Heart right ventricle (tissue), 16 donors: ENCODE measurements at places on chromosomes 12 and 14. TPM values are rescaled to one million over a fixed set of nuclear protein-coding genes. Genes with fewer than 3 reads are reported as not detected.

GRCh38 chr14:105212541-105213300 lies 31.6 kb upstream of the NUDT14 start:
- no peak overlapping the region for H3K4me3 ChIP-seq
- no peak for DNase-seq
- no peaks in the 10 kb centered on the region for H3K27me3 ChIP-seq
- no peaks in the 10 kb centered on the region for H3K36me3 ChIP-seq
- H3K27ac ChIP-seq, result no peak overlapping the region

DNA sequence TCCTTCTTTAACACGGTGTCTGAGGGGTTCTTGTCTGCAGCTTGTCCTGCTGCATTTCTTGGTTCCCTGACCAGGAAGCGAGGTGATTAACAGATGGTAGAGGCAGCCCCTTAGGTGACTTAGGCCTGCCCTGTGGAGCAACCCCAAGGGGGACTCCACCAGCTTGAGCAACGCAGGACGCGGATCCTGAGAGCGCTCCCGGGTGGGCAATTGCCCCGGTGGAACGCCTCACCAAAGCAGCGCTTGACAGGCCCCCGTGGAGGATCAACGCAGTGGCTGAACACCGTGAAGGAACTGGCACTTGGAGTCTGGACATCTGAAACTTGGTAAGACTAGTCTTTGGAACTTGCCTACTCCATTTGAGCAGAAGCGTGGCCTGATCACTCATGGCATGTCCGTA lies 272.9 kb upstream of the ATXN7L3B start:
- no peak overlapping the region for H3K4me3 ChIP-seq
- no peaks in the 10 kb centered on the region for H3K4me1 ChIP-seq
- no peak for DNase-seq
- H3K27ac ChIP-seq, result no peak overlapping the region

DNA sequence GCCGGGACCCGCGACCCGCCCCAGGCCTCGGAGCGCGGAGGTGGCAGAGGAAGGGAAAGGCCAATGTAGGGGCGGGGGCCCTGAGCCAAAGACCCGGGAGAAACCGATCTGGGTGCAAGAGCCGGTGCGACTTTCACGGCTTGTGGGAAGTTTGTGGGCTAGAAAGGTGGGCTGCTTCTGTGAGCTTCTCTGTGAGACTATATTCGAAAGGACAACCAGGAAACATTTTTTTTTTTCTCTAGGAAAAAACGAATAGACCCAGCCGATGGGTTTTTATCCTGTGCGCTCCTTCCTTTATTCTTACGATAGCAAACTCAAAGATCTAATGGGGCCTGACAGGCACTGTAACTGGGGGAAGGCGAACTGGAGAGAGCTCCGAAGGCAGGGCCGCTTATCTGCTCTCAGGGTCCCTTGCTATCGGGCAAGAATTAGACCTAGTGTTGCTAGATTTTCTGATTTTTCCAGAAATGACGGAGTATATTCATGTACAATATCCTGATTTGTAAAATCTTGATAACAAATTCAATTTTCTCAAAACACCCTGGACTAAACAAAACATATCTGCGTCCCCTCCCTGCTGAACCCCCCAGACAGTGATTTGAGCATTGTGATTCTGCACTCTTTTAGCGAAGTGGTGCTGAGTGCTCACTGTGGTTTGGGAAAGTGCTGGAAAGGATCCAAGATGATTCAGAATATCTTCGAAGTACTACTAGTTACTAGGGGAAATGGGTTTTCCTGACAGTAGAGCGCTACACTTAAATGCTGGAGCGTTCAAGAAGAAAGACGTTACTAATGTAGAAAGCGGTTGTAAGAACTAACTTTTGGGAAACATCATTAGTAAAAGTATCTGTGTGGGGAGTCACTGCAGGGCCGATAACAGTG lies 563 bp upstream of the STXBP6 start:
- no peaks in the 10 kb centered on the region for H3K36me3 ChIP-seq
- no peak for DNase-seq
- peak overlapping the region; percentile 89 for H3K27ac ChIP-seq
- H3K4me3 ChIP-seq, result peak overlapping the region; percentile 79
- no peaks in the 10 kb centered on the region for H3K27me3 ChIP-seq

DNA sequence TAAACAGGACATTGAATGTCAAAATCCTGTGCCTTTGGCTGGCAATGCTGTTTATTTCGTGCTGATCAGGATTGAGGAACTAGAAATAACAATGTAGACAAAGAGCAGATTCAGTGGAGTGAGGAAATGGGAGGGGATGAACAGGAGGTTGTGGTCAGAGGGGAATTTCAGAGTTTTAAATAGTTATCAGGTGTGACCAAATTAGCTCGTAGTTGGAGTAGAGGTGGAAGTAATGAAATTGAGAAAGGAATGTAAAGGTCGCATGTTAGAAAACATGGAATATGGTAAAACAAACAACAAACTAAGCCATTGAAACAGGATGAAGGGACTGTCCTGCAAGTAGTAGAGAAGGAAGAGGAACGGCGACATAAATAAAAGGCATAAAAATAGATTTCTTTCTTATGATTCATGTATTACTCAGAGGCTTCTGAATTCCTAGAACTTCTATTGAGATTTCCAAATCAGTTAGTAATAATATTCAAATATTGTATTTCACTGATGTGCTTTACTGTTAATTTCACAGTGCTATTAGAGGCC lies 9.5 kb upstream of the SAV1 start:
- peak overlapping the region; percentile 69 for H3K27ac ChIP-seq
- H3K4me1 ChIP-seq, result peaks cover 28% of the 10 kb centered on the region
- H3K27me3 ChIP-seq, result no peaks in the 10 kb centered on the region
- H3K4me3 ChIP-seq, result no peak overlapping the region

DNA sequence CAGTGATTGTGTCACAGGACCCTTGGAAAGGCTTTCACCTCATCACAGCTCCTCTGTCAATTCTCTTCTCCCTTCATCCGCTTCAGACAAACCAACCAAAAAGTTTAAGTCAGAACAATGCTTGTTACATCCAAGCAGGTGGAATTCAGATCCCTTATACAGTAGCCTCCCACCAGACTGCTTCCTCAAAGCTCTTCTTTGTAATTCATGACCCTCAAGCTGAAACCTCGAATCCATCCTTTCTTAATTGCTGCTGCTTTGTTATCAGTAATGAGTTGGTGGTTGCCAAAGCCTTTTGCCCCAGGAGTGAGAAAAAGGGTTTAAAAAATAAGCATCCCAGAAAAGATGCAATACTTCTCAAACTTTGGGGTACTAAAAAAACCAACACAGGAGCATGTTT lies 9.5 kb downstream of the BEST3 start:
- no peak overlapping the region for H3K27ac ChIP-seq
- DNase-seq, result no peak
- H3K27me3 ChIP-seq, result no peaks in the 10 kb centered on the region
- no peak overlapping the region for H3K4me3 ChIP-seq
- no peaks in the 10 kb centered on the region for H3K36me3 ChIP-seq
- H3K4me1 ChIP-seq, result peaks cover 11% of the 10 kb centered on the region

COCH gene
- 2.9 TPM for total RNA-seq

SLC25A47 gene
- total RNA-seq, result not detected
